ENCODE measurements at places on chromosomes 13 and 19. TPM values are rescaled to one million over a fixed set of nuclear protein-coding genes. Genes with fewer than 3 reads are reported as not detected.

The CYP2B6 gene
- total RNA-seq: not detected

The BEST2 gene
- total RNA-seq: not detected

The ZFP82 gene
- total RNA-seq: 6.7 TPM

The ZNF541 gene
- 0.50 TPM for total RNA-seq
